ENCODE measurements at places on chromosomes 1 and 21.

GRCh38 chr1:218294546-218294945, 9.5 kb downstream of the RRP15 start:
- DNase-seq: no peak
- H3K4me3 ChIP-seq: no peak overlapping the region
- peaks cover 4% of the 10 kb centered on the region for H3K36me3 ChIP-seq

GRCh38 chr1:173297798-173298391, 90.8 kb upstream of the TNFSF4 start:
- H3K27ac ChIP-seq: no peak overlapping the region
- H3K36me3 ChIP-seq: no peaks in the 10 kb centered on the region
- H3K4me3 ChIP-seq: no peak overlapping the region
- no peaks in the 10 kb centered on the region for H3K27me3 ChIP-seq
- no peak for DNase-seq

DNA sequence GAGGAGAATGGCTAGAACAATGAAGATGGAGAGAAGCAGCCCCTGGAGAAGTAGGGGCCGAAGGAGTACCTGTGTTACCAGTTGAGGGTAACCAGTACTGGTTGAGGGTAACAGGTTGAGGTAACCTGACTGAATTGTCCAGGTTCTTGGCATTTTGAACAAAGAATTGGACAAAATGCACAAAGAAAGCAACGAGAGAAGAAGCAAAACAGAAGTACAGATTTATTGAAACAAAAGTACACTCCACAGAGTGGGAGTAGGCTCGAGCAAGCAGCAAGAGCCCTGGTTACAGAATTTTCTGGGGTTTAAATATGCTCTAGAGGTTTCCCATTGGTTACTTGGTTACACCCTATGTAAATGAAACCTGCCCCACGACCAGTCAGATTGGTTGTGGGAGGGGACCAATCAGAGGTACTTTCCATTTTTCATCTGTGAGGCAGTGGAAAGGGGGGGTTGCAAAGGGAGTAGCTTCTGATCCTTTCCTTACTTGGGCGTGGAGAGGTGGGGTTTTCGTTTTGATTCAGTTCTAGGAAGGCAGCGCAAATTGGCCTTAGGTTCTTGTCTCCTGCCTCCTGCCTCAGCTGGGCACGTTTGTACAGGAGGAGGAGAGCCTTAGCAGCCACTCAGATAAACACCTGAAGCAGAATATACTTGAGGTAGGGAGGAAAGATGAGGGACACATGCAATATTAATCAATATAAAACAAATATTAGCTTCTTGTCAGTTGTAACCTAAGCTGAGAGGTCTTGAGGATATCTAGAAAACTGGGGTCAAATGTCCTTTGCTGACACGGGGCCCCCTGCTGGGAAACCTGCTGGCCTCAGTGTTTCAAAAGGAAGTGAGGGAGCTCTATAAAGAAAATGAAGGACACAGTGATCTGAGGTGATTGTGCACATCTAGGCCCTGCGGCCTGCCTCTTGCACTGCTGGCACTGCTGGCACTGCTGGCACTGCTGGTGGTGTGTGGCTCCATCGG, 14.3 kb upstream of the LSM10 start:
- H3K27ac ChIP-seq: no peak overlapping the region
- H3K36me3 ChIP-seq: no peaks in the 10 kb centered on the region
- peaks cover 5% of the 10 kb centered on the region for H3K4me1 ChIP-seq
- no peaks in the 10 kb centered on the region for H3K27me3 ChIP-seq
- no peak overlapping the region for H3K4me3 ChIP-seq

DNA sequence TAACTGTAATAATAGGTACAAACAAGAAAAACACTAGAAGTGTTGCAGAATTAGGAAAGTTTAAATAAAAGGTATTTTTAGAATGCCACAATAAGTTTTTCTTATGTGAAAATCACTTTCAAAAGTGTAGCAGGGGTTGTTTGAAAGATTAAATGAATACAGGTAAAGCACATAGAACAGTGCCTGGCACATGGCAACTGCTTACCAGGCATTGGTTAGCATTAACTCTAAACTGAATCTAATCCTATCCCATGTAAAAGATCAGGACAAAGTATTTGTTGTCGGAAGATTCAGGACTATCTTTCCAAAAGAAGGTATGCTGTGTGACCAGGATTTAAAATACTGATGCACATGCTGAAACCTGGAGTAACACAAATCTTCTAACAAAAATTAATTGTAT, 3.3 kb downstream of the AKT3 start:
- no peaks in the 10 kb centered on the region for H3K36me3 ChIP-seq
- peaks cover 22% of the 10 kb centered on the region for H3K27me3 ChIP-seq
- H3K4me3 ChIP-seq: no peak overlapping the region
- no peak overlapping the region for H3K27ac ChIP-seq

DNA sequence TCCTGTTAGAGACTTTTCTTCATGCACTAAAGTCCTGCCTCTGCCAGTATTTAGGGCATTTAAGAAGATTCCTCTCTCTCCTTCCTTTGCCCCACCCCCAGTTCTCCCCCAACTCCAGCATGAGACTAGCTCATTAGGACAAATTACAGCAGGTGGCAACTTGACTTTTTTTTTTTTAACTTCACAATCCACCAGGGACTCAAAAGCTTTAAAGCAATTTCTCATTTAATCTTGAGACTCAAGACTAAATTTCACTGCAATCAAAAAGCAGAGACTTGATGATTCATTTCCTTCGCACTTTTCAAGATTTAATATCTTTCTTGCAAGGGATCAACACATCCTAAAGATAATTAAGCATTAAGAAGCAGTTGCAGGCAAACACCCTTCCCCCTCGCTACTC, 74.9 kb downstream of the WLS start:
- no peak overlapping the region for H3K27ac ChIP-seq
- no peak overlapping the region for H3K4me3 ChIP-seq
- no peaks in the 10 kb centered on the region for H3K27me3 ChIP-seq
- no peak for DNase-seq
- H3K4me1 ChIP-seq: no peaks in the 10 kb centered on the region

- H3K27me3 ChIP-seq: no peaks in the 10 kb centered on the region
- no peak overlapping the region for H3K4me3 ChIP-seq
- peaks cover 29% of the 10 kb centered on the region for H3K36me3 ChIP-seq
- no peak overlapping the region for H3K27ac ChIP-seq
Measured at GRCh38 chr1:6523566-6523965, 30.7 kb downstream of the NOL9 start.

DNA sequence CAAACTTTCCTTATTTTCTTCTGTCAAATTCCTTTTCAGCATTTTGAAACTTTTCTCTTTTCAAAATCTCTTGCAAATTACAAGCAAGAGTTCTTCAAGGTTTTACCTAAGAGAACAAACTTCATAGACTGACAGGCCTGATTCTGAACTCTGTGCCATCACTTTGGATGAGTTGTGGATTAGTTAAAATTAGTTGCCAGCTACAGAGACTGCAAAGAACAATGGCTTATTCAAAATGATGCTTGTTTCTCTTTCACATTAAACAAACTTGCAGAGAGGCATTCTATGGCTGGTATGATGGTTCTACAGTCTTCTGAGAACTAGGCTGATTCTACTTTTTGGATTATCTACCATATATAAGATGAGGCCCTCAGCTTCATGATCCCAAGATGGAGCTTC, 3.8 kb downstream of the LRRC8B start:
- H3K4me3 ChIP-seq: no peak overlapping the region
- H3K27ac ChIP-seq: no peak overlapping the region
- peaks cover 11% of the 10 kb centered on the region for H3K4me1 ChIP-seq
- no peaks in the 10 kb centered on the region for H3K27me3 ChIP-seq
- no peaks in the 10 kb centered on the region for H3K36me3 ChIP-seq

GRCh38 chr1:245807306-245807705, 652.5 kb downstream of the KIF26B start:
- no peaks in the 10 kb centered on the region for H3K27me3 ChIP-seq
- no peak overlapping the region for H3K4me3 ChIP-seq
- peaks cover 19% of the 10 kb centered on the region for H3K4me1 ChIP-seq
- DNase-seq: no peak
- H3K36me3 ChIP-seq: no peaks in the 10 kb centered on the region

GRCh38 chr21:35081861-35082260, 32.8 kb upstream of the RUNX1 start:
- H3K4me1 ChIP-seq: no peaks in the 10 kb centered on the region
- H3K4me3 ChIP-seq: no peak overlapping the region
- no peak for DNase-seq
- H3K36me3 ChIP-seq: no peaks in the 10 kb centered on the region
- H3K27ac ChIP-seq: no peak overlapping the region

- H3K27ac ChIP-seq: no peak overlapping the region
- H3K4me1 ChIP-seq: no peaks in the 10 kb centered on the region
- no peaks in the 10 kb centered on the region for H3K36me3 ChIP-seq
- H3K27me3 ChIP-seq: no peaks in the 10 kb centered on the region
- no peak for DNase-seq
- H3K4me3 ChIP-seq: no peak overlapping the region
Measured at GRCh38 chr1:231993968-231994455, 367.4 kb downstream of the DISC1 start.

- H3K36me3 ChIP-seq: no peaks in the 10 kb centered on the region
- H3K4me1 ChIP-seq: no peaks in the 10 kb centered on the region
- H3K27me3 ChIP-seq: no peaks in the 10 kb centered on the region
- no peak overlapping the region for H3K4me3 ChIP-seq
- no peak overlapping the region for H3K27ac ChIP-seq
Measured at GRCh38 chr1:81493102-81493869, 307.4 kb upstream of the ADGRL2 start.

DNA sequence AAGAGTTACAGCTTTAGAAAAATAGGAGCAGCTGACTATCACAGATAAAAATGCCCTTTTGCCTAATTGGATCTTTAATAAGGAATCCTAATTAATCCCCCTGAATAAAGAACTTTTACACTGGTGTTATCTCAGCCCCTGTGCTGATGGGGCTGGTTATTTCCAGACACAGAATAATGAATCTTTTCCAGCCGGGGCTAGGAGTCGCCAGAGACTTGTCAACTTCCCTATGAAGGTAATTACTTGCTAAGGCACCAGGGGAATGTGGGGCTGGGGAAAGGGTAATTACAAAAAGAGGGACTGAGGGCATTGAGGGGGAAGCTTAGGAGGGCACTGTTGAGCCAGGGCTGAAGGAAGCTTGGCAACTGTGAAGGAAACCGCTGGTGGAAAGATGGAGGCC, 34.5 kb downstream of the HMGB4 start:
- no peaks in the 10 kb centered on the region for H3K36me3 ChIP-seq
- DNase-seq: no peak
- no peak overlapping the region for H3K27ac ChIP-seq
- peaks cover 3% of the 10 kb centered on the region for H3K27me3 ChIP-seq
- H3K4me1 ChIP-seq: no peaks in the 10 kb centered on the region
- H3K4me3 ChIP-seq: no peak overlapping the region

DNA sequence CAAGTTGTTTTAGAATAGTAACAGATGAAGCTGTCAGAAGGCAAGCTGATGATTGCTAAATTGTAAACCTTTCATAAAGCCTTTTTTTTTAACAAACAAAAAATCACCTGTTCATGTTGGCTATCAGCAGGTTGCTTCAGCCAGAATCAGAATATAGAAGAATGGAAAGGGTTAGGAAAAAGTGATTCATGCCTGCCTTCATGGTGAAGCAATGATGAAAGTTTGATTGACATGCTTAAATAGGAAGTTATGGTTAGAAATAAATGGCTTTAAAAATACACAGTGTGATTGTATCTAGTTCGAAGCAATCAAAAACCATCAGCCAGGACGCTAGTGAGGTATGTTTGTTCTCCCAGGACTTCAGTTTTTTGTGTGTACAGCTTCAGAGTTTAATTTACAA, 37.9 kb downstream of the GABPA start:
- H3K36me3 ChIP-seq: peaks cover 2% of the 10 kb centered on the region
- H3K27ac ChIP-seq: no peak overlapping the region

DNA sequence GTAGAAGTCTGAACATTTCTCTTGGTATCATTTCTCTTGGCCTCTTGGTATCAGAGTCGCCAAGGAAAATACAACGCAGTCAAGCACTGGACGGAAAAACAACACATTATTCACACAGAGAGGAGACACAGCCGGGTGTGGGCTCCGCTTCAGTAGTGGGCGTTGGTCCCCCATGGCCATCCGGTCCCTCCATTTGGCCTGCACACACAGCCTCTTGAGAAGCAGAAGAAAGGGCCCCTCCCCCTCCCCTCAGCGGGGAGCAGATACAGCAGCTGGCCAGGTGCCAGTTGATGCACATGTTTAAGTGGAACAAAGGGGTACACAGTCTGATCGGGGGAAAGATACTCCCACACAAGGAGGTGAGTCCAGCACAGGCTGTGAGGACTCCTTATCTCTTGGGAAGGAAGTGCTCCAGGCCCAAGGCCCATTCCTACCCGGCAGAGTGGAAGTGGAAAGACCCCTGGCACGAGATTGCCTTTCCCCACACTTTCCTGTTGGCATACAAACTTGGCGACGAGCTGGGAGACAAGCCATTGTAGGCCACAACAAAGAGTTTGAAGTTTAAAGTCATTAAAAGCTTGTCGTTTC, 311.3 kb downstream of the FAM72C start:
- no peak for DNase-seq
- no peaks in the 10 kb centered on the region for H3K4me1 ChIP-seq
- H3K36me3 ChIP-seq: no peaks in the 10 kb centered on the region
- no peak overlapping the region for H3K4me3 ChIP-seq

GRCh38 chr1:213075725-213076124, 24.7 kb downstream of the RPS6KC1 start:
- H3K4me3 ChIP-seq: no peak overlapping the region
- peaks cover 2% of the 10 kb centered on the region for H3K36me3 ChIP-seq
- H3K4me1 ChIP-seq: no peaks in the 10 kb centered on the region
- DNase-seq: no peak
- H3K27ac ChIP-seq: no peak overlapping the region

DNA sequence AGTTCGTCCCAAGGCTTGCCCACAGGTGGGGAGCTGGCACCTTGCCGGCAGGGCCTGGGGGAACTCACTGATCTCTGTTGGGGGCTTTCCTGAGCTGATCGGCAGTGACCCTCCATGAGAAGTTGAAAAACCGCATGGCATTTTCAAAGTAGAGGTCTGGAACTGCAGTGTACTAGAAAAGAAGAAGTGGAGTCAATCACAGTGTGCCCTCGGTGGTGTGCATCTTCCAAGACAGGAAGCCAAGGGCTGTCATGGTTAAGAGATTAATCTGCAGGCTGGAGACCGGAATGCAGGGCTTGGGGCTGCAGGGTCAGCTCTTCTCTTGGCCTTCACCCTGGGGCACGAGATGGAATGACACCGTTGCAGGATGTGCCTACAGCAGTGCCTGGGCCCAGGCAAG, 56.8 kb downstream of the ECE1 start:
- H3K4me1 ChIP-seq: peaks cover 11% of the 10 kb centered on the region
- peaks cover 70% of the 10 kb centered on the region for H3K36me3 ChIP-seq
- no peak for DNase-seq
- H3K27ac ChIP-seq: no peak overlapping the region
- no peaks in the 10 kb centered on the region for H3K27me3 ChIP-seq
- H3K4me3 ChIP-seq: no peak overlapping the region

Measured in large intestine (tissue), 12 donors.